ENCODE measurements at places on chromosomes 11 and 22.
A peak's percentile ranks its signal among the peaks of the same experiment; 100 is the strongest.

DNA sequence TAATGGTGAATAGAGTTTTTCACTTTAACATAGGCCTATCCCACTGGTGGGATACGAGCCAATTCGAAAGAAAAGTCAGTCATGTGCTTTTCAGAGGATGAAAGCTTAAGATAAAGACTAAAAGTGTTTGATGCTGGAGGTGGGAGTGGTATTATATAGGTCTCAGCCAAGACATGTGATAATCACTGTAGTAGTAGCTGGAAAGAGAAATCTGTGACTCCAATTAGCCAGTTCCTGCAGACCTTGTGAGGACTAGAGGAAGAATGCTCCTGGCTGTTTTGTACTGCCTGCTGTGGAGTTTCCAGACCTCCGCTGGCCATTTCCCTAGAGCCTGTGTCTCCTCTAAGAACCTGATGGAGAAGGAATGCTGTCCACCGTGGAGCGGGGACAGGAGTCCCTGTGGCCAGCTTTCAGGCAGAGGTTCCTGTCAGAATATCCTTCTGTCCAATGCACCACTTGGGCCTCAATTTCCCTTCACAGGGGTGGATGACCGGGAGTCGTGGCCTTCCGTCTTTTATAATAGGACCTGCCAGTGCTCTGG lies at the start of gene TYR:
TYR (plus strand) TSS at position 185 of the 541 bp plus-strand sequence; CDS start at position 264, 79 bp downstream.
- DNase-seq, result no peak

GRCh38 chr11:19891022-19891421 lies 178.4 kb downstream of the NAV2 start:
- no peak for DNase-seq

GRCh38 chr22:23001463-23001862 lies 68.9 kb upstream of the GNAZ start:
- no peak for DNase-seq

- no peak for DNase-seq
These were observed 100.2 kb downstream of the SYN3 start for GRCh38 chr22:32958001-32958400.

- no peak for DNase-seq
These were observed 42.0 kb upstream of the FIBIN start for GRCh38 chr11:26951809-26952515.

GRCh38 chr11:26623076-26623659 lies 51.1 kb upstream of the MUC15 start:
- DNase-seq, result no peak

GRCh38 chr11:120801801-120802689 lies 221.9 kb upstream of the TBCEL start:
- DNase-seq, result no peak

- DNase-seq, result no peak
These were observed 70.5 kb downstream of the PKNOX2 start for GRCh38 chr11:125235071-125235471.

DNA sequence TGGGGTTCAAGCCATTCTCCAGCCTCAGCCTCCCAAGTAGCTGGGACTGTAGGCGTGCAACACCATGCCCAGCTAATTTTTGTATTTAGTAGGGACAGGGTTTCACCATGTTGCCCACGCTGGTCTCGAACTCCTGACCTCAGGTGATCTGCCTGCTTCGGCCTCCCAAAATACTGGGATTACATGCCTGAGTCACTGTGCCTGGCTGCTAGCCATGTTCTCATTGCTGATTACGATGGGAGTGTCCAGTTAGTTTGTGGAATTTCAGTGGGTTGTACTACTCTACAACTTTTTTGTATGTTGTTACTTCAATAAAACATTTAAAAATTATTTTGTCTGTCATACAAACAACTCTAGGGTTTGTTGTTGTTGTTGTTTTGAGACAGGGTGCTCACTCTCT lies 4.8 kb upstream of the VPS11 start:
- DNase-seq, result no peak

GRCh38 chr11:121180183-121180582 lies 79.1 kb downstream of the TECTA start:
- no peak for DNase-seq

GRCh38 chr11:115682101-115682500 lies 177.9 kb upstream of the CADM1 start:
- DNase-seq, result no peak

DNA sequence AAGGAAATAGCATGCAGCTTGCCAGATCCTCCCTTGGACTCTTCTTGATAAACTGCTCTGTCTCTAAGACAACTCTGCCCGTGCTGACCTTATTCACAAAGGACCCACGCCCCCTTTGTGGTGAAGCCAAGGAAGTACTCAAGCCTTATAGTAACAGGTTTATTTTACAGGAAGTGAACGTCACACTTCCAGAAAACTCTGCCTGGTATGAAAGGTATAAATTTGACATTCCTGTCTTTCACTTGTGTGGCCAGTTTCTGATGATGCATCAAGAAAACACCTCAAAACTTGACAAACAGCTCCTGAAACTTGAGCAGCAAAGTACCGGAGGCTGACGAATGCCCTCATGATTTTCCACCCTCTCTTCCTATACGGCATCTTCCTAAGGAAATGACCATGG lies 12.5 kb upstream of the PELI3 start:
- no peak for DNase-seq

GRCh38 chr22:46858181-46858771 lies 95.8 kb downstream of the TBC1D22A start:
- no peak for DNase-seq

GRCh38 chr11:62446091-62446490 lies 27.3 kb downstream of the SCGB1A1 start:
- no peak for DNase-seq

DNA sequence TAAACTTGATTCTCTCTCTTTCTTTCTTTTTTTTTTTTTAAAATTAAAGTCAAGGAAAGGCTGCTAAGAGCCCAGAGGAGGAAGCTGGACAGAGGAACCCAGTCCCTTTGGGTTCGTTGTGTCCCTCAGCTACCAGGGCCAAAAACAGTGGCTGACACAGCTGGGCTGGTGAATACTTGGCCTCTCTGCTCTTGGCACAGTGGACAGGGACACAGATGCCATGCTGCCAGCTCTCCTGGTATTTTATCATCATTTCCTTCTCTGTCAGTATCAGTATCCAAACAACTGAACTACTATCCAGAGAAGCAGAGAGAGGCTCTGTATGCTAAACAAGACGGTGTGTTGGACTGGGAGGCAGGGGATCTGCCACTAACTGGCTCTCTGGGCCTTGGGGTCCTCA lies 123.7 kb upstream of the CCDC90B start:
- DNase-seq, result no peak

- DNase-seq, result no peak
These were observed 625.4 kb downstream of the BRD1 start for GRCh38 chr22:49202226-49202625.

- no peak for DNase-seq
These were observed 245.4 kb downstream of the GRIK4 start for GRCh38 chr11:120756931-120757330.

DNA sequence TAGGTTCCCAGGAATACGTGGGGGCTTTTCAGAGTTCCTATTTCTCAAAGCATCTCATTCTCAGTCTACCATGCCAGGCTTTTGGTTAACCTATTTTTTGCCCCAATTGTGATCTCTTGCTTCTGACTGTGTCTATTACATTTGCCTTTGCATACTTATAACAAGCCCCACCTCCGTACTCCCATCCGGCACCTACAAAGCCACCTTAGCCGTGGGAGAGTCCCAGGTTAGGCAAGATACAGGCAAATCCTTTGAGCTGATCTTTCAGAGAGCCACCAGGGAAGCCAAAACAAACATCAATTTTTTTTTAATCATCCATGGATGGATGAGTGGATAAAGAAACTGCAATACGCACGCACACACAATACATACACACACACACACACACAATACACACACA lies 18.6 kb upstream of the PANX3 start:
- no peak for DNase-seq

- no peak for DNase-seq
These were observed 13.6 kb downstream of the TP53I11 start for GRCh38 chr11:44936951-44937543.

GRCh38 chr22:20421507-20421874 lies 16.1 kb downstream of the SCARF2 start:
- no peak for DNase-seq

DNA sequence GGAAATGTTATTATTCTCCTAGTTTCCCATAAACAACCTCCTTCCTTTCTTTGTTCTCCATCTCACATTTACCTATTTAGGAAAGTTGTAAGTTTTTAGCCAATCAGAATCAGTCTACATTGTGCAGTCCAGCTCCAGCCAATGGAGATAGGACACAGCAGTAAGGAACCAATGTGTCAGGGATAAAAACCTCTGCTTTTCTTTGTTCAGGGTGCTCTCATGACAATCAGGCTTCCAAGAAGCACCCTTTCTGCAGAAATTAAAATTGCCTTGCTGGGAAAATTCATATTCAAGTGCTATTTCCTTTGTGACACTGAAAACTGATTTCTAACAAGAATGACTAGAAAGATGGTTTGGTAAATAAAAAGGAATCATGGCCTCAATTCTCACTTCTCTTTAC lies 14.6 kb downstream of the SCGB2A1 start:
- DNase-seq, result no peak

DNA sequence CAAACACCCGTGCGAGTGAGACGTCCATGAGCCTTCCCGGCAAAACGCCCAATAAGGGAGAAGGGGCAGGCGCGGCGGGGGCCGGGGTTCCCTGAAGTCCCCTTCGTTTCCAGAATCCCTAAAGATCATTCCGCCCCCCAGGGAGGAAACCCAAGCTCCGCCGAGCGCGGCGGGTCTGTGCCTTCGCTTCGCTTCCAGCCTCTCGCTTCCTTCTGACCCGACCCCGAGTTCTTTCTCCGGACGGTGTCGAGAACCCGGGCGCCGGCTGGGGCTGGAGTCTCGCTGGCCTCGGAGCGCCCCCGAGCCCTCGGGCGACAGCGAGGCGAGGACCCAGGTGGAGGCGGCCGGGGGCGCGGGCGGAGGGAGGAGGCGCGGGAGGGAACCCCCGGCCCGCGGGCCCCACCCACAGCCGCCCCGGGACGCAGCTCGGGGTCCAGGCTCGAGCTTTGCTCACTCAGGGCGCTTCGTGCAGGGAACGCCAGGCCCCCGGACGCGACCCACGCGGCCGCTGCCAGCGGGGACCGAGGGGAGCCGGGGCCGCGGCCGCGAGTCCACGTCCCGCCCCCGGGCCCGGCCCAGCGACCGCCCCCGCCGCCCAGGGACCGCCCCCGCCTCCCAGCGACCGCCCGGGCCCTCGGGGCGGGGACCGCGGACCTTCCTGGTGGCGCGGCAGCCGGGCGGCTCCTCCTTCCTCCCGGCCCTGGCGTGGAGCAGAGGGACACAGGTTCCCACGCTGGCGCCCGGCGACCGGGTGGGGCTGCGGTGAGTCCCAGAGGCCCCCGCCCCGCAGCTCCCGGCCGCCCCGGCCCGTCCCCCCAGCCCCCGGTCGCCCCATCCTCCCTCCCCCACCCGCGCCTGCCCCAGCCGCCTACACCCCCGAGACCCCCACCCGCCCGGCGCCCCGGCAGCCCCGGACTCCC lies at the start of gene PGGHG:
PGGHG (plus strand) TSS at position 649 of the 920 bp plus-strand sequence. CDS start 691 bp downstream, outside the sequence.
- peak; percentile 58 for DNase-seq

- no peak for DNase-seq
These were observed 47.5 kb upstream of the CDON start for GRCh38 chr11:126109941-126110731.

GRCh38 chr11:46381819-46382645 lies 563 bp downstream of the MDK start:
- DNase-seq, result no peak

DNA sequence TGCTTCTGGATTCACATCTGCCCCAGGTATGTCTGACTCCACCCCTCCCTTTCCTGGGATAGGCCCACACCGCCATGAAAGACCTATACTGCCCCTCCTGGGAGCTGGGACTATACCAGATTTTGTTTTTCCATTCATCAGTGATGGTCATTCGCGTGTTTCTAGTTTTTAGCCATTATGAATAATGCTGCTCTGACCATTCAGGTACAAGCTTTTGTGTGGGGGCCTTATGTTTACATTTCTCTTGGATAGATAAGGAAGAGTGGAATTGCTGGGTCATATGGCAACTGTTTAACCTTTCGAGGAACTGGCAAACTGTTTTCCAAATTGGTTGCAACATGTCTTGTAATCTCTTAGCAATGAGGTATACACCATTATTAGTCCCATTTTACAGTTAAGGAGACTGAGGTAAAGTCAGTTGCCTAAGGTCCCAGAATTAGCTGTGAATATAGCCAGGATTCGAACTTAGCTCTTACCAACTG lies 1.2 kb upstream of the TBC1D10A start:
- no peak for DNase-seq

- DNase-seq, result peak; percentile 49
These were observed 2.7 kb upstream of the PDE2A start for GRCh38 chr11:72676861-72677341.

DNA sequence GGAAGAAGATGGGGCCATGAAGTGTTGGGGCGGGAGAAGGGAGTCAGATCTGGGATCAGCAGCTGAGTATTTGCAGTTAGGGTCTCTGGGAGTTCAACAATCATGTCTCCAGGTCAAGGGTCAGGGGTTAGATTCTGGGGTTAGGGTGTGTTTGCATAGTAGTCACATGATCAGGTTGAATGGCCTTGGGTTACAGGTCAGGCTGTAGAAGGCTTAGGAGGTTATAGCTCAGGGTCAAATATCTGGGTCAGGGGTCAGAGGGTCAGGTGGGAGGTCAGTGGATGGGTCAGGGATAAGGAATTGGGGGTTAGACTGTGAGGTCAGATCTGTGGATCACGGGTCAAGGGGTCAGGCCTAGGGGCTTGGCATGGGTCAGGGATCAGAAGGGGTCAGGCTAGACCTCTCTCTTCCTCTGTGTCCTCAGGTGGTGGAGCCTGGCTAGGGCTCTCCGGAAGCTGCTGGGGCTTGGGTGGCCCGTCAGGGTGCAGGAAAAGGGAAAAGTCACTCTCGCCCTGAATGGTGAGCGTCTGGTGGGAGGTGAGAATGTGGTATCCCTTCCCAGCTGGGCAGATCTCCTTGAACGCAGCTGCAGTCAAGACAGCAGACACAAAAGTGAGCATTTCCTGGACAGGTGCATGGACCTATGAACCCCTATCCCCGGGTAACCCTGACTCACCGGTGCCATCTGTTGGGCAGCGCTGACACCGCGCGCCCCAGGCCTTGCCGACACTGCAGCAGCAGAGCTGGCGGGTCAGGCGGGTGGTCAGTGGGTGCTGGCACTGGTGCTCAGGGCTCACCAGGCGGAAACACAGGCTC lies 6.4 kb downstream of the LTBP3 start:
- no peak for DNase-seq

- DNase-seq, result no peak
These were observed 411.1 kb downstream of the TBC1D22A start for GRCh38 chr22:47173535-47174021.

Measured in activated CD4-positive, alpha-beta T cell treated with anti-CD3 and anti-CD28 coated beads for 1 hour (primary cell).